GM19239 (cell line): ENCODE measurements at places on chromosomes 13 and 19.
A peak's percentile ranks its signal among the peaks of the same experiment; 100 is the strongest.

DNA sequence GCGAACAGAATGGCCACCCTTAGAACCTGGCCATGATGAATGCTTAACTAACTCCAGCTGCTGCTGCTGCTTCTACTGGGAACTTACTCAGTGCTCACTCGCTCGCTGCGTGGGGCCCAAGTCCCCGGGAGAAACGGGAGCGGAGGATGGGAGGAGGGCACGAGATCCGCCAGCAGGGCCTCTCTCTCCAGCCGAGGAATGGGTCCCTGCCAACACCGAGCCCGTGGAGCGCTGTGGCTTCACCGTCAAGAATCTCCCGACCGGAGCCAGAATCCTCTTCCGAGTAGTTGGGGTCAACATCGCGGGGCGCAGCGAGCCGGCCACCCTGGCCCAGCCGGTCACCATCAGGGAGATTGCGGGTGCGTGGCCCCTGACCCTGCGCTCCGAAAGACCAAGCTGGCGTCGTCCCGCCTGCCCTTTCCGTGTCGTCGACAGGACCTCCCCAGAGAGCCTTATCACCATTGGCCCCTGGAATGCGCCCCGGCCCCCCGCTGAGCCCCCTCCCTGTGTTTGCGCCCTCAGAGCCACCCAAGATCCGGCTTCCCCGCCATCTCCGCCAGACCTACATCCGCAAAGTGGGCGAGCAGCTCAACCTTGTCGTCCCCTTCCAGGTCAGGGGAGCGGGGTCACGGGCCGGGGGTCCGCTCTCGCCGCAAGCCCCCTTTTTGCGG, 17.8 kb upstream of the EMC10 start:
- DNase-seq = no peak

GRCh38 chr19:5207806-5208205, 132.8 kb downstream of the PTPRS start:
- DNase-seq = no peak

- DNase-seq = no peak
Measured at GRCh38 chr13:37209621-37210580, 104.4 kb upstream of the CSNK1A1L start.

GRCh38 chr13:49300739-49301589, 53.2 kb downstream of the CDADC1 start:
- DNase-seq = peak; percentile 81

- no peak for DNase-seq
Measured at GRCh38 chr13:36715841-36716240, 42.0 kb downstream of the SERTM1 start.

DNA sequence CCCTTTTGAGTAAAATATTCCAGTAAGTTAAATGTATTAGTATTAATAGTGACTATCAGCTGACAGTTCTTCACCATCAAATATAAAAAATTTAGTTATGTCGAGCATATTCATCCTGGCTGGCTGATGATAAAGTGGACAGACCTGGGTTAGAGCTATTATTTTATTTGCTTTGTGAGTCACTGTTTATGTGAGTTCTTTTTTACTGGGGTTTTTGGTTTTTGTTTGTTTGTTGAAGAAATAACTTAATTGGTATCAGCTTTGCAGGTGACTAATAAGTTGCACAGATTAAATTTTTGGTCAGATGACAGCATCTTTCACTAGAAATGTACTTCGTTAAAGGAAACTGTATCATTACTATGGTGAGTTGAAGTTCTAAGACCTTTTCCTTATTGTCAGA, 224.7 kb downstream of the GGACT start:
- no peak for DNase-seq

GRCh38 chr19:27762933-27763332, 1450.0 kb downstream of the UQCRFS1 start:
- DNase-seq = no peak

GRCh38 chr13:99432609-99433542, 68.4 kb upstream of the TM9SF2 start:
- no peak for DNase-seq

DNA sequence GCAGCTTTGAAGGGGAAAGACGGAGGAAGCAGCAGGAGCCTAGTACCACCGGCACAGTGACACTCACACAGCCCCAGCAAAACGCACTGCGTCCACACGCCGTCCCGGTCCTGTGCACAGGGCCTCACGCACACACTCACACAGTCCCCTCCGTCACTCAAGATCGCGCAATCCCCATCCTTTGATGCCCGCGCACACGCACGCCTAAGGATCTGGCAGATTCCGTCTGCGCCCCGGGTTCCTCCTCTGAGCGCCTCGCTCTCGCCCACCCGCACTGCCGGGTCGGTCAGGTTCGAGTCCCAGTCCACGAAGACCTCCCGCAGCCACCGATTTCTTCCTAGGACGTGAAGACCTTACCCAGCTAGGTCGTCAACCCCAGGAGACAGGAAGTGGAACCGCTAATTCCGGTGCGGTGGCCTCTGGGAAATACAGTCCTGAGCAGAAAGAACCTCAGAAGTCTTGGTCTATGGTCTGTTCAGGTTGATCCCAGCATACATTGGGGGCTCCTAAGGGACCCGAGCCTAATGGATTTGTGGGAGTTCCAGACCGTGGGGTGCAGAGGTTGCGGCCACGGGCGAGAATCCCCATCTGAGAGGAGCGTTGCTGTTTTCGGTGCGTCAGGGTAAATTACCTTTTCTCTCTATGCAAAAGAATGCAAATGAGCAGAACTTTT, at the start of gene ZNF780B:
ZNF780B (minus strand) TSS at position 400 of the 673 bp plus-strand sequence. CDS start 5,899 bp downstream, outside the sequence.
- DNase-seq = peak; percentile 58
